ENCODE measurements at places on chromosomes 1 and 21.

DNA sequence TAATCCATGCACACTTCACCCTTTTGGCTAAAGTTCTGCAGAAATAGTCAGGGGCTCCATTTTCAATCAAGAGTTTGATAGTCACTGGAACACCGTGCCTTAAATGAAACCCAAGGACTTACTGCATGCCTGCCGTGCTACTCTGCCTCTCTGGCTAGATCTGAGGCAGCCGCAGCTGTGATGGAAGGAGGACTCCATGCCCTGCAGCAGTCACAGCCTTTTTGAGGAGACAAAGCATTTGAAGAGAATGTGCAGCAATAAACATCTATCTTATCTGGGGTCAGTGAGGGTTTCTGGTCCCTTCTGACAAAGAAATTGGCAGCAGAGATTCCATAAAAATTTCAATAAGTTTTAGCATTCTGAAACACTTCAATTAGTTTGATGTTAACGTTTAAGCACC, 78.0 kb downstream of the BCAR3 start:
- DNase-seq = no peak

DNA sequence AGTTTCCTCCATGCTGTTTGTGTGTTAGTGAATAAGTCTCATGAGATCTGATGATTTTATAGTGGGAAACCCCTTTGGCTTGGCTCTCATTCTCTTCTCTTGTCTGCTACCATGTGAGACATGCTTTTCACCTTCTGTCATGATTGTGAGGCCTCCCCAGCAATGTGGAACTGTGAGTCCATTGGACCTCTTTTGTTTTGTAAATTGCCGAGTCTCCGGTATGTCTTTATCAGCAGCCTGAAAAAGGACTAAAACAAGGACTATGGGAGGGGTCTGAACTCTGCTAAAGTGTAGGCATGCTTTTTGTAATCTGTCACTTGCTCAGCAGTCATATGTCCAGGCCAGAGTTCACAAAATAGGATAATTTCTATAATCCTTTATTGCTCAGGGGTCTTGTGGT, 164.0 kb upstream of the SNX7 start:
- DNase-seq = no peak

GRCh38 chr1:19433719-19433998, 51.7 kb downstream of the CAPZB start:
- no peak for DNase-seq

DNA sequence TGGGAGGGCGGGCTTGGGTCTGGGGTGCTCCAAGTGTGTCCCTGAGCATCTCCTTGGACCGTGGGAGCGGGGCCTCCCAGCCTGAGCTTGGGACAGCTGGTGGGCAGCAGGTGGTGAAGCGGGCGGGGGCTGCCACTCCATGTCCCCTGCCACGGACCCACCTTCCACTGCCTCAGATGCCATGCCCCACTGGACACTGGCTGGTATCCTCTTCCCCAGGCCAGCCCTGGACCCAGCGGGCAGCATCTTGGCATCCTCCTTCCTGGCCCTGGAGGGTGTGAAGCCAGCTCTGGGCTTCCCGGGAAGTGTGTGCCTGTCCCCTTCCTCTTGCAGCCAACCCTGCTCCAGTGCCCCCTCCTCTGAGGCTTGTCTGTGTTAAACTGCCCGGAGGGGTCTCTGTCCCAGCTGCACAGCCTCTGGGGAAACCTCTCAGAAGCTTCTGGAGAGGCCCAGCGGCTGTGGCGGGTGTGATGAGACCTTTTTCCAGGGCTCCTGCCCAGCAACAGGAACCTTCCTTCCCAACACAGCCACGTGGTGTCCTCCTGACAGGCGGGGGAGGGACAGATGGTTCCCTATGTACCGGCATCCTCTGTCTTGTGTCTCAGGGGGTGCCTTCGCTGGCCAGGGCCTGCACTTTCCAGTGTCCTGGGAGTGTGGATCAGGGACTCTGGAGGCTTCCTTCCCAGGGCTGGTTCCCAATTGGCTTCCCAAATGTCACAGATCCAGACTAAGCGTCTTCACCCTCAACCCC, 81.6 kb upstream of the DISP3 start:
- DNase-seq = no peak

GRCh38 chr1:211323156-211324063, 3.2 kb upstream of the TRAF5 start:
- peak; percentile 40 for DNase-seq

GRCh38 chr1:6096243-6097116, 50.8 kb downstream of the KCNAB2 start:
- DNase-seq = no peak

DNA sequence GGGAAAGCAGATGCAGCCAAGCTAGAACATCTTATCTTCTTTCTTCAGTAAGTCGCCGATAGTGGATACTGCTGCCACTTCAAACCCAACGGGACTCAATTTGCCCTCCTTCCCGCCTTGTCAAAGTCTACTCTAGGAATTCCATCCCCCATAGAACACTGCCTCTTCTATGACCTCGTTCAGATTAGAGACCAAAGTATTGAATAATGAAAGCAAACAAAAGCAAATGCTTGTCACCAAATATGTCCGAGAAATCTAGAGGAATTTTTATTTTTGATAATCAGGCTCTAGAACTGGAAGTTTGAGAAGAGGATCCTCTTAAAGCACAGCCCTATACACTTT, 853 bp upstream of the RRAGC start:
- DNase-seq = no peak

DNA sequence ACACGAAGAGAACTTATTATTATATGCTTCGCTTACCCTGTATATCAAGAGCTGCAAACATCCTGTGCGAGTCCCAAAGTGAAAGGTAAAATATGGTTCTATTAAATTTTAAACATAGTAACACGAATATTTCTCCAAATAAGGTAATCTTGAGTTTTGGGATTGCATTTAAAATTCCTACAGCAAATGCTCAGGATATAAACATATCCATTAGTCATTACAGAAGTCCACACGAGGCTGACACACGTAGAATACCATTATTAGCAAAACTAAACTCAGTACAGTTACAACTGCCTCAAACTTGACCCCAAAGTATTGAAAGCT, 282 bp upstream of the LYPLAL1 start:
- no peak for DNase-seq

- DNase-seq = no peak
Observed at GRCh38 chr1:37734629-37735591, 30.0 kb downstream of the EPHA10 start.

DNA sequence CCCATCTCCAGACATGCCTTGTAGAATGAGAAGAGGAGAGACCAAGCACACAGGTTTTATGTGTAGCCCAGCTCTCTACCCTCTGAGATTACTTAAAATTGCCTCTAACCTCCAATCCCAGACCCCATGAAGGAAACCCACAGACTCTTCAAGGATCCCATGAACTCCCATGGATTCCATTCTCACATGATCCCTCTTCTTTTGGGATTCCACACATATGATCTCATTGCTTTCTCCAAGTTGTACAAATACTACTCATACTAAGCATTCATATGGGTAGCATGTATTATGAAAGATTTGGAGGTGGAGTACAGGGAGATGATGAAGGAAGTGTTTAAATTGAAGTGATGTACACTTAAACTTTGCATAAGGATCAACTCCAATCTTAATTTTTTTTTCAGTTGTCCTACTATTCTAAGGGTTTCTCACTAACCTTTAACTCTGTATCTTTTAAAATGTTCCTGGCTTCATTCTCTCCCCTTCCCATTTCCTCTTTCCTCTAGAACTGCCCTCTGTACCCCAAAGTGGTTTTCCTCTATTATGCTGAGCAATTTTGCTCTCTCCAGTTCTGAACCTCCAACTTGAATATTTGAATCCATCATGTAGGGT, 41.6 kb downstream of the MFSD2A start:
- no peak for DNase-seq

GRCh38 chr1:18480315-18481189, at the start of gene KLHDC7A:
Gene KLHDC7A, plus strand, starts transcription at chr1:18480930. Its CDS starts 52 bp downstream, at chr1:18480982.
- DNase-seq = no peak

- DNase-seq = no peak
Observed at GRCh38 chr1:175725684-175726083, 17.7 kb downstream of the TNR start.

DNA sequence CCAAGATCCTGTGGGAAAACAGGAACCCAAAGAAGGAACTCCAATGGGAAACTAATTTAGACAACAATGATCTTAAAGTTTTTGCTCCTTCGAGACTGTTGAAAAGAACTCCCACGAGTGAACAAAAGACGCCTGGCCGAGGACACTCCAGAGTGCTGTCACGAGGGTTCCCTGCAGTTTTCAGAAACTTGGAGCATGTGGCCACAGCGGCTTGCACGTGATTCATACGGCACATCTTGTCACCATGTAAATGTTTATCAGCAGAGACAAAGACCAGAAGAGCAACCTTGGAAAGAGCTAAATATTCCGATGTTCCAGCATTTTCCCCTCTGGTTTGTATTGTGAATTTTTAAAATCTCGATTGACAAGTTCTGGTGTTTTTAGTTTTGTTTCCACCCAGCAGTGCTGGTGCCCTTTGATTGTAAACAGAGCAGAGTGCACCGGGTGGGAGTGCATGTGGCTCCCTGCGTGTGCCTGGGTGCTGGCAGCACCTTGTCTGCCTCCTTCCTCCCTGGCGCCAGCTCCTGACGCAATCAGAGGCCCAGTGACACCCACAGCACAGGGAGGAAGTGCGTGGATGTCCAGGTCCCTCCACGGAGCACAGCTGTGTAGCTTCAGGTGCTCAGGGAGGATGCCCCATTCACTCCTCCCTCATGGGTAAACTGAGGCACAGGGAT, 23.0 kb downstream of the LRRC3 start:
- DNase-seq = no peak

GRCh38 chr21:44802396-44803153, 955 bp upstream of the UBE2G2 start:
- no peak for DNase-seq

- DNase-seq = no peak
Observed at GRCh38 chr21:15986277-15986676, 256.5 kb downstream of the USP25 start.

DNA sequence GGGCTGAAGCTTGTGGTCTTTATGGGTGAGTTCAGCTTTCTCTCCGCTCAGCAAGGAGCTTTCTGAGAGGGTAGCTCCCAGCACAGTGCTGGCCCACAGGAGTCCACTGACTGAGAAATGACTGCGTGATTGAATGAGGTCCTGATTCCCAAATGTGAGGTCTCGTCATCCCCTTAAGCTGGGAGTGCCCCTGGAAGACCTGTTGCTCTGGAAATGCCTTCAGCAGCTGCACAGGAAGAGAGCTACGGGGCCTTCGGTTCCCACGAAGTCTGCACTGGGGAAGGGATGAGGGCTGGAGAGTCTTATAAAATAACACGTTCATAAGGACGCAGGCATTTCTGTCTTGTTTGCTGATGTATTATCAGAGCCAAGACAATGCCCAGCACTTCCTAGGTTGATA, 14.0 kb downstream of the TNNT2 start:
- DNase-seq = no peak

GRCh38 chr1:202860744-202861419, 28.1 kb downstream of the RABIF start:
- DNase-seq = no peak

DNA sequence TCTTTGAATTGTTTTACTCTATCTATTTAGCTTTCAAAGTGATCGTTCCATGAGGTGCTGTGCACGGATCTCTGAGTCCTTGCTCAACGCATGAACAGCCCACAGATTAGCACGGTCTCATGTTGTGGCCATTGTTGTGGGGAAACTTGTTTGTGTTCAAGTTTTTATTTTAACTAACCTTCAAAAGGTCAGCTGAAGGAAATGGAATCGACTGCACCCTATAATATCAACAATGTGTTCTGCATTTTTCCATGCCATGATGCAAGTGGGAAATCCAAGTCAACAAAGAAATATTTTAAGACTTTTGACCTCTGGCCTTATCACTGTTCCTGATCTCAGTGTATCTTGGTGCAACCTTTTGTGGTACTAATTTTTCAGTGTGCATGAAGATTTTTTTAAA, 6.1 kb downstream of the SH2D1B start:
- DNase-seq = no peak

GRCh38 chr1:217040711-217041455, 317.7 kb upstream of the ESRRG start:
- no peak for DNase-seq

- DNase-seq = no peak
Observed at GRCh38 chr1:213925531-213926182, 62.1 kb upstream of the PROX1 start.

DNA sequence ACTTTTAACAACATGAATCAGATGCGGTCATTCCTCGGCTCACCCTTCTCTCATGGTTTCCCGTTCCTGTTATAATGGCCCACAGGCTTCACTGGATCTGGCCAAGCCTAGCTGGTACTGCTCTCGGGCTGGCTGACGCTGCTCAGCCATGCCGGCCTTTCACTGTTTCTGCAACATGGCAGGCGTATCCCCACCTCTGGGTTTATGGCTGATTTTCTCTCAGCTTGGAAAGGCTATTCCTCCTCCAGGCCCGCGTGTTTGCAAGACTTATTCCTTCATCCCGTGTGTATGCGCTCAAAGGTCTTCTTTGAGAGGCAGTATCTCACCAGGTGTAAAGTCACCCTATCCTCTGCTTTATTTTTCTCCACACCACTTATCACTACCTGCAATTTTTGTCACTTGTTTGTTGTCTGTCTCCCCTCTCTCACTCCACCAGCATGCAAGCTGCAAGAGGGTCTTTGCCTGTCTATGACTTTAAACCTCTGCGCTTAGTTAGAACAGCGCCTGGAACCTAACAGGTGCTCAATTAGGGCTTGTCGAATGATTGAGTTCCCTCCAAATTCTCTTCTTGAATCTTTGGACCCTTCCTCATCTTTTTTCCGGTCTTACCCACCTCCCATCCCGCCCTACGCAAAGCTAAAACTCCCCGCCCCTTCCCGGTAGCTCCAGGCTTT, 491 bp upstream of the RAP1A start:
- no peak for DNase-seq

GRCh38 chr1:22118291-22118992, 24.5 kb downstream of the WNT4 start:
- DNase-seq = no peak

GRCh38 chr1:53685272-53686051, 53.5 kb downstream of the GLIS1 start:
- no peak for DNase-seq

GRCh38 chr1:93275634-93276295, 69.9 kb upstream of the DR1 start:
- no peak for DNase-seq

Measured in activated CD4-positive, CD25-positive, alpha-beta regulatory T cell treated with anti-CD3 and anti-CD28 coated beads, Interleukin-2, amount 50 U/mL, for 16 hours (primary cell).